Naive thymus-derived CD8-positive, alpha-beta T cell (primary cell): ENCODE measurements at places on chromosomes 12 and 14. TPM values are rescaled to one million over a fixed set of nuclear protein-coding genes. Genes with fewer than 3 reads are reported as not detected.
A peak's percentile ranks its signal among the peaks of the same experiment; 100 is the strongest.

Gene TMPRSS12
- not detected for total RNA-seq

DNA sequence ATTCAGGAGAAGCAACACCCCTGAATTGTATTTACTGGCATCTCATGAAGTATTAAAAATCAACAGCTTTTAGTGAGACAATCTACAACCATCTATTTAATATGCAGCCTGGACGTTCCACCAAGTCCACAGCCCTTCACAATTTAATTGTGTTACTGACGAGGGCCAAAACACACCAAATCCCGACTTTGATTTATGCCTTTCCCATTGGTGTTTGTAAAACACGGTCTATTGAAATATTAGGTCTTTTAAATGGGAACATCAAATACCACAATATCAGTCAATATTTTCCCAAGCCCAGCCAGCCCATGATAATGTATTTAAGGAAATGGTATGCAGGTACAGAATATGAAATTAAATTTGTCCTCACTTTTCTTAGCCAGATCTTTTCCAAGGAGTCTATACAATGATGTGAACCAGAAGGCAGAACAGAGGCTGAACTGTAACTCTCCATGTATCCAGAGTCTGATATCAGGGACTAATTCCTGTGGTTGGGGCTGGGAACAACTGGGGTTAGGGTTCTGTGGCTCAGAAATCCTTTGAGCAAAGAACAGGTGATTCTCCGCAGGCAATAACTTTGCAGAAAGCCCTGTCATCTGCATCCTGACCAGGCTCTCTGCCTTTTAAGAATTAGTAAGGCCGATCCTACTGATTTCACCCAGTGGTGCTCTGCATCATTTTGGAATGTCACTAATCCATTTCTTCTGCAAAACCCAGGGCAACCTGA is 179.3 kb upstream of the GZMB start:
- DNase-seq, result no peak

Gene GZMH
- total RNA-seq, result 0.65 TPM

Gene TSPAN8
- not detected for total RNA-seq

Gene COX8C
- not detected for total RNA-seq

- DNase-seq, result no peak
These were observed 2.6 kb upstream of the CNOT2 start for GRCh38 chr12:70240673-70241072.

DNA sequence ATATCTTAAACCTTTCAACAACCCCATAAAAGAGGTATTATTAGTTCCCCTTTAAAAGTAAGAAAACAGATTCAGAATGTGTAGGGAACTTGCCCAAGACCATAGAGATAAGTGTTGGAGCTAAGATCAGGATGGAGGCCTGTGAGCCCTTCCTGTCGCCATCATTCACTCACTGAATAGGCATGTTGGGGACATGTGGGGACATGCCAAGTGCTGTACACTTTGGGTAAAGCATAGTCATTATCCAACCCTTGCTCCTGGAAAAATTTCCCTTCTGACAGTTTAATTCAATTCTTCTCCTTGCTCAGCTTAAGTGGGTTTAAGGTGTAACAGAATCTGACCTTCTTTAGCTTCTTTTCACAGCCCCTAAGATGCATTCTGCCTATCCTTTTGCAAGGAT is 28.0 kb upstream of the C12orf42 start:
- no peak for DNase-seq

DNA sequence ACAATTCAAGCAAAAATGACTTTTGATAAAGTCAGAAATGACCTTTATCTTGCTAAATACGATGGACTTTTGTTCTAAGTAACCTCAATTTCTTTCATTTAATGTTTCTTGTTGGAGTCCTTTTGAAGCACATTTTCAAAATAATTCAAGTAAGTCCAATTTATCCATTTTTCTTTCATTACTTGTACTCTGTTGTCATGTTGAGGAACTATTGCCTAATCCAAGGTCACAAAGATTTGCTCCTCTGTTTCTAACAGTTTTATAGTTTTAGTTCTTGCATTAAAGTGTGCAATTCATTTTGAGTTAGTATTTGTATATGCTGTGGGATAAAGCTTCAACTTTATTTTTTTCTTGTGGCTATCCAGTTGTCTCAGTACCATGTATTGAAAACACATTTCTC is 66.7 kb downstream of the CCER1 start:
- no peak for DNase-seq

DNA sequence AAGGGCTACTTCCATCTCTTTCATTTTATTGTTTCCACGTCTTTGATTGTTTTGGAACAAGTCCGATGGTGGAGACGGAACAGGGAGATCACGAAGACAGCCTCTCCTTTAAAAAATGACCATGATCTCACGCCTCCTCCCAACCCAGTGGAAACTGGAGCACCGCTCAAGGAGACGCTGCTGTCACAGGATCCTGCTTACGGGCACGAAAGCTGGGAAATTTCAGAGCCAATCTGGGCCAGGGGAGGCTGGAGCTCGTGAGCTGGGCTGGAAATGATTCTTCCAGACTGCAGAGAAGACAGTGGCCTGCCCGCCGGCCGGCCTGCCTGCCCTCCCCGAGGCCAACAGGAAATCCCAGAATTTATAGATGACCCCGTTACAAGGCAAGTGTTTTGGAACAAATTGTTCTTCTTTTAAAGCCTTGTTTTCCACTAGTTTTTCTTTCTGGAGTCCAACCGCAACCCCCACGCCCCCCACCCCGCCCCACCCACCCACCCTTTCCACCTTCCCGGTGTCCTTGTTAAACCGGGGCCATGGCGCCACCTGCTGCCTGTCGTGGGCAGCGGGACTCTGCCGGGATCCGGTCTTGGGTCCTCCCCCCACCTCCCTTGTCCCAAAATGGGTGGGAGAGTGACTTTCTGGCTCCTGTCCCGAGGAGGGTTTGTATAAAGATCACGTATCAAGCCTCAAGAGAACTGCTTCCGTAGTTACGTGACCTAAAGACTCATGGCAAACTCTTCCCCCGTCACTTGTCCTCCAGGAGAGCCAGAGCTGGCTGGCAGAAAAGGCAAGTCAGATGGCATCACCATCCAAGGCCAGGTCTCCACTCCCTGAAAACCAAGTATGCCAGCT is 40.3 kb downstream of the MAP1LC3B2 start:
- DNase-seq, result peak; percentile 46

DNA sequence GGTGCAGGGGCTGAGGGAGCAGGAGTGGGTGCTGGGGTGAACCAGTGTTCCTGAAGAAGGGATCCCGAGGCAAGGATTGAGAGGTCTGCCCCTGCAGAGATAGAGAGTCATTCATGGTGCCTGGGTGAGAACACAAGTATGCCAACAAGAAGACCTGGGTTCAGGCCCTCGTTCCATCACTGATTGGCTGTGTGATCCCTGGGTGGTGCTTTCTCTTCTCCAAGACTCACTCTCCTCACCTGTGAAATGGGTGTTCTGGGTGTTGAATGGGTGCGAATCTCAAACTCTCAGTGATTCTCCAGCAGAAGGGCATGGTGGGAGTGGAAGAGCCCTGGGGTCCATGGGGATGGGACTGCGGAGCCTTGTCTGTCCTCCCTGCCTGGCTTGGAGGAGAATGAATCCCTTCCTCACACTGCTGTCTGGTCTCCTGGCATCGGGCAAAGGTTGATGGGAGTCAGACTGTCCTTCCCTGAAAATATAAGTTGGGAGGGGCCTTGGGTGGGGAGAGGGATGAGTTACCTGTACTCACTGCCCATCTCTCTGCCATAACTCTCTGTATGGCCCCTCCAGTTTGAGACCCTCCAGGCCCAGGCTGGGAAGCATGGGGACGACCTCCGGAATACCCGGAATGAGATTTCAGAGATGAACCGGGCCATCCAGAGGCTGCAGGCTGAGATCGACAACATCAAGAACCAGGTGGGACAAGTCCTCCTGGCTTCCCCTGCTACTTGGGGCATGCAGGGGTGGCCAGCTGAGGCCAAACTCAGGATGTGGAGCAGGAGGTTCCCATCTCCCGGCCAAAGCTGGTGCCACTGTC is 9.6 kb downstream of the KRT7 start:
- no peak for DNase-seq

- DNase-seq, result no peak
These were observed 5.5 kb upstream of the ATN1 start for GRCh38 chr12:6921996-6922946.

Gene CPM
- 0.81 TPM for total RNA-seq

- DNase-seq, result no peak
These were observed 109.8 kb upstream of the FUT8 start for GRCh38 chr14:65302571-65303189.

Gene WNT1
- total RNA-seq, result 0.33 TPM

DNA sequence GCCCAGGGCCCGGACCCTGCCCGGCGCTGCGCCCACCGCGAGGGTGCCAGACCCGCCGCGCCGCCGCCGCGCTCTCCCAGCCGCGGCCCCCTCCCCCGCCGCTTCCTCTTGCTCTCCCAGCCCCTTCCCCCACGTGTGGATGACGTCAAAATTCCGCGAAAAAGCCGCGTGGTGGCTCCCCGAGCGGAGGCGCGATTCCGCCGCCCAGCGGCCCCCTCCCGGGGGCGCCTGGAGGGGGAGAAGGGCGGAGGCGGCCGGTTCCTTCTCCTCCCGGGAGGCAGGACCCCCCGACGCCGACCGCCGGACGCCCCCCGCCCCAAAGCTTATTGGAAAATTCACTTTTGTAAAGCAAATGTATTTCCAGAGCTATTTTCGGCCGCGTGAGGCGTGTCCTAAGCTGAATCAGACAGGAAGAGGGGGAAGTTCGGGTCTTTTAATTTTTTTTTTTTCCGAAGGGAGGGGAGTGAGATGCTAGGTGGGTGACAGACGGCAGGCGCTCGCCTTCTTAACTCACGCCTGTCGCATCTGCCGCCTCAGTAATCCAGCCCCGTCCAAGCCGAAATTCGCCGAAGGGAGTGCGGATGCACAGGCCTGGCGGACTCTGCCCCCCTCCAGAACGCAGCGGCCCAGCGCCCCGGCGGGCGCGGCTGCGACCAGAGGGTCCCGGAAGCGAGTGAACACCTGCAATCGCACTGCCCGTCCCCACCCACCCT is 4.1 kb upstream of the CCND2 start:
- DNase-seq, result peak; percentile 94

DNA sequence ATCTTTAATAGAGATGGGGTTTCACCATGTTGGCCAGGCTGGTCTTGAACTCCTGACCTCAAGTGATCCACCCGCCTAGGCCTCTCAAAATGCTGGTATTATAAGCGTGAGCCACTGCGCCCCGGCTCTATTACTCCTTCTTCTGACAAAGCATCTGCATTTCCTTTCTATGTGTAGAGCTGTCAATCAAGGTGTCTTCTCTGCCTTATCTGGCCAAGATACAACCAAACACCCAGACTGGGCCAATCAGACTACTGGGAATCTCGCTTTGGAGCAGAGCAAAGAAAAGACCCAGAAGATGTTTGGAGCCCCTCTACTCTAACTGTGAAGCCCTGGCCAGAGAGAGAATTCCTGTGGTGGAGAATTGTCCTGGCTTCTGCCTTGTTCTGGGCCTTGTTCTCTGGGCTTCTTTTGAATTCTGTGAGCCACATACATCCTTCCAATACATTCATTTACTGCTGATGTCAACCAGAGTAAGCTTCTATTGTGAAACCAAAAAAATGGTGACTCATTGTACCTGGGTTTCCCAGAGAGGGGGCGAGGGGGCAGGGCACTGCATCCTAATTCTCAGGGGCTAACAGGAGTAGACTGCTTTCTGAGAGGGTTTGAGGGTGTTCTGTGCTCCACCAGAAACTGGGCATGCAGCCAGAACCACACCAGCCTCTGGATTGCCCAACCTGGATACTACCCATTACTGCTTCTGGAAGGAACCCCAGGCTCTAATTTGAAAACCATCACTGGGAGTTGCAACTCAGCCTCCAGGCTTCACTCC is 18.8 kb upstream of the FLVCR2 start:
- no peak for DNase-seq

DNA sequence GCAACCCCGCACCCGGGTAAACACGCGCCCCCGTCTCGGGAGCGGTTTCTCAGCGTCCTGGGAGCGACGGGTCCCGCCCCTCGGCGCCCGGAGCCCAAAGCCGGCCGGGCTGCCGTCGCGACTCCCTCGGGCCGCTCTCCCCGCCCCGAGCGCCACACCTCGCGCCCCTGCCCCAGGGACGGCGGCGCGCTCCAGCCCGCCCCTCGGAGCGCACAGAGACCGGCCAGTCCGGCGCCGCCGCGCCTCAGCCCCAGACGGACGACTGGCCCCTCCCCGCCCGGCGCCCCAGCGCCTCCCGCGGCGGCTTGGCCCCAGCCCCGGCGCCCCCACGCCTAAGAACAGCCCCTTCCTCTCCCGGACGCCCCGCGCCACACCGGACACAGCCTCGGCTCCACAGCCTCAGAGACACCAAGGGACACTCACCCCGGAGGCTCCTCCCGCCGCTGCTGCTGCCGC is 411 bp downstream of the BTBD7 start:
- no peak for DNase-seq

DNA sequence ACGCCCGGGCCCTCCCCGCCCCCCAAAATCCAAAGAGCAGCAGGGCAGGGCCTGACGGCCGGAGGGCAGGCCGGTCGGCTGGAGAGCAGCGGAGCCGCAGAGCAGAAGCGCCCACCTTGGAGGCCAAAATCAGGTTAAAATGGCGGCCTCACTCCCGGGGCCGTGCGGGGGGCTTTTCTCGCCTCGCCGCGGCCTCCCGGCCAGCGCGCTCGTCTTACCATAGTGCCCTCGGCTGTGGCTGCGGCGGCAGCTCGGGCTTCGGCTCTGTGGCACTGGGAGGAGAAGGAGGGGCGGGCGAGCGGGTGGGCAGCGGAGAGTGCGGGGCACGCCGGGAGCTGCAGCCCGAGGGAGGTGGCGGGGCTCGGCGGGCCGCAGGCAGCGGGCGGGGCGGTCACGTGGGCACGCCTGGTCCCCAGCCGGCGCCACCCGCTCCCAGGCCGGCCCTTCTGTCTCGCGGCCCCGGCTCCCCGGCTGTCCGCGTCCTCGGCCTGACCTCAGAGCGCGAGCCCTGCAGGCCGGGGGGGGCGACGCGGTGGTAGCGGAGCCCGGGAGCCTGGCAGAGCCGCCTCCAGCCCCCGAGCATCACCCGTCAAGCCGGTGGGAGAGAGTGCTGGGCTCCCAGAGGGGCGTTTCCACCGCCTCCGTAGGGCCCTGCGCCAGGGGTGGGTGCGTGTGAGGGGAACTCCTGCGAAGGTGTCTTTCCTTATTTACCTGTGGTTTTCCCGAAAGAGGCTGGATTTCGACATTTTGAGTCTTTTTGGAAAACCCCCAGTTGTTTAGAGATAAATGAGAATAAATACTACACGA is at the start of gene CFL2:
Gene CFL2 (minus strand): TSS at position 274 of the 807 bp plus-strand sequence. CDS start 53 bp downstream, at position 221.
- peak; percentile 65 for DNase-seq

DNA sequence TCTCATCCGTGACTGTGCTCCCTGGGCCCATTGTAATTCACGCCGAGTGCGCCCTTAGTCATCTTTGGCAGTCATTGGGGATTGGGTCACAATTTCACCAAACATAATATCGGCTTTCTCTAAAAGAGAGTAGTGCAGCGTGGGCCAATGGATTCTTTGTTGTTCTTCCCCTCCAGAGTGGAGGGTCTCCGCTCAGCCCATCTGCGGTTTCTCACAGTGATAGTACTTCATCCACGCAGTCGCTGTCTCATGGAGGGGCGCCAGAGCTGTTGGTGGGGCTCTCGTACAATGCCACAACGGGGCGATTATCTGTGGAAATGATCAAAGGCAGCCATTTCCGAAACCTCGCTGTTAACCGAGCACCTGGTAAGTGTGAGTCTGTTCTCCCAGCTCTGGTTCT is 321.8 kb downstream of the SNAPC1 start:
- DNase-seq, result no peak
